ENCODE measurements at places on chromosomes 12 and 14.

GRCh38 chr14:54804538-54805041, 98.0 kb downstream of the GCH1 start:
- DNase-seq: no peak

DNA sequence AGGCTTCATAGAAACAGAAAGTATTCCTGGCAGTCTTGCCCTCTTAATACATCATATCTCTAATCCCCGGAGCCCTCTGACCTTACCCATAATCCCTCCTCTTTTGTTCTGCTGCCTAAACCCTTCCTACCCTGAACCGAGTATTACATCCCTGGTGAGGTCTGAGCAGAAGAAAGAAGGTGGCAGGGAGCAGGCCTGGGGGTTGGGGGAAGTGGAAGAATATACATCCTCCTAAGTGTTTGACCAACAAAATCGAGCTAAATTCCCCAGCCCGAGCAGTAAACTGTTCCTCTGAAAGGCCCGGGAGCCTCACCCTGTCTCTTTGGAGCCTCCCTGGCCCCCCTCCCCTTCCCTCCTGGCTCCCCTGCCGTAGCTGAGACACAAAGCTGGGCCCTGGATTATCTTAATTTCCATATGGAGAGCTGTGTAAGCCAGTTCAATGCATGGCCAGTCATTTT, 192.6 kb upstream of the LHX5 start:
- DNase-seq: no peak

DNA sequence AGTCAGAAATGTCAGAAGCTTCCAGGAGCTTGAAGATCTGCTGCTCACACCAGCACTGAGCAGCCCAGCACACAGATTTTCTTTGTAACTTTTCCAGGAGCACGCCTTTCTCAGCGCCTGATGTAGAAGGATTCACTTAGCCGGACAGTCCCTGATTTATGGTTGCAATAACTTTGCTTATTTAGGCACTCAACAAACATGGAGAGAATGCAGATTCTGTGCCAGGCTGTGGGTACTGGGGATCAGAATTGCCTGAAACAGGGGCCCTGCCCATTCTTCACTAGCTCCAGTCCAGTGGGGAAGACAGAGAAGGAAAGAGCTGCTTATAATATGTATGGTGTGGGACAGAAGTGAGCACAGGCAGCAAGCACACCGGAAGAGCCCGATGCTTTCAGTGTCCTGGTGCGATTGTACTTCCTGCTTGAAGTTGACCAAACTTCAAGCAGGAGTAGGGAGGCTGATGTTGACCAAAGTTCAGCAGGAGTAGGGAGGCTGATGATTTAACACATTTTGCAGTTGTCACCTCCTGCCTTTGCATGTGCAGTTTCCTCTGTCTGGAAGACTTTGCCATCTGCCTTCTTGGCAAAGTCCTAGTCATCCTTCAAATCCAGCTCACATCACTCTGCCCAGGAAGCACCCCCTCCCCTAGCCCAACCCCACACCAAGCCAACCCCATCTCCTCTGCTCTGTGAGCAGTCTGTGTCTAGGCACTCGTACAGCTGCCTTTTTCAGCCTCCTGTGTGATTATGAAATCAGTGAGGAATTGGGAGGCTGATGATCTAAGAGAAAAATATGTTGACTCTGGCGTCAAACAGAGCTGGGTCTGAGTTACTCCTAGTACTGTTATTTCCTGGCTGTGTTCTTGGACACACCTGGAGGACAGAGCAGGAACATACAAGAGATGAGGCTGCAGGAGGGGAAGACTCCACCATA, 12.0 kb upstream of the PRIMA1 start:
- DNase-seq: no peak

DNA sequence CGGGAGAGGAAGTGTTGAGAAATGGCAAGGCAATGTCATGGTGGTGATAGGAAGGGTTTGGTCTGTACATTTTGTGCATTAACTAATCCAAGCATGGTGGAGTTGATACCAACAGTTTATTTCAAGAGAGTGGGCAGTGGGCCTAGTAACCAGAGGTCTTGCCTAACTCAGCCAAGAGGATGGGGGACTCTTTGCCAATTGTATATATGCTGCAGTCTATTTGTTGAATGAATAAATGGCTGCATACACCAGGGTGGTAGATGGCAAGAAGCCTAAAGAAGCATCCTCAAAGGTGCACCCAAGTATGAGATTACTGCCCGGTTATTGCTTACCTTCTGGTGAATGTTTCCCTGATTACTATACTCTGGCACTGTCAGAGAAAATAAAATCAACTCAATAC, 295.9 kb downstream of the ITPR2 start:
- no peak for DNase-seq

GRCh38 chr14:56630707-56631106, 51.1 kb downstream of the TMEM260 start:
- no peak for DNase-seq

GRCh38 chr14:93643676-93644075, 144.6 kb downstream of the PRIMA1 start:
- DNase-seq: no peak

- no peak for DNase-seq
Measured at GRCh38 chr12:112792301-112792700, 753 bp downstream of the RPH3A start.

DNA sequence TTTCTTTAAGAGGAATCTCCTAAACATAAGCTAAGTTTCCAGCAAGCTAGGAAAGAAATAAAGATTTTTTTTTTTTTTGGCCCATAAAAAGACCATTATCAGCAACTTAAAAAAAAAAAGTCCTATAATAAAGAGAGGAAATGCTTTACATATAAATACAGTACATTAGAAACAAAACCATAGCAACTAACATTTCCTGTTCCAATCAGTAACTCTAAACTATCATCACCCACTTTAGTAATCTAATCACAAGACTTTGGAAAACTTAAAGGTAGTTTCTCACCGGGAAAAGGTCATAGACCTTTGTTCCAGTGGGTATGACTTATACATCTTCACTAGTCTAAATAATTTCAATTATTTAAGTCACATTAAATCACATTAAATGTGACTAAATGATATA, 11.1 kb downstream of the SPTSSA start:
- no peak for DNase-seq

DNA sequence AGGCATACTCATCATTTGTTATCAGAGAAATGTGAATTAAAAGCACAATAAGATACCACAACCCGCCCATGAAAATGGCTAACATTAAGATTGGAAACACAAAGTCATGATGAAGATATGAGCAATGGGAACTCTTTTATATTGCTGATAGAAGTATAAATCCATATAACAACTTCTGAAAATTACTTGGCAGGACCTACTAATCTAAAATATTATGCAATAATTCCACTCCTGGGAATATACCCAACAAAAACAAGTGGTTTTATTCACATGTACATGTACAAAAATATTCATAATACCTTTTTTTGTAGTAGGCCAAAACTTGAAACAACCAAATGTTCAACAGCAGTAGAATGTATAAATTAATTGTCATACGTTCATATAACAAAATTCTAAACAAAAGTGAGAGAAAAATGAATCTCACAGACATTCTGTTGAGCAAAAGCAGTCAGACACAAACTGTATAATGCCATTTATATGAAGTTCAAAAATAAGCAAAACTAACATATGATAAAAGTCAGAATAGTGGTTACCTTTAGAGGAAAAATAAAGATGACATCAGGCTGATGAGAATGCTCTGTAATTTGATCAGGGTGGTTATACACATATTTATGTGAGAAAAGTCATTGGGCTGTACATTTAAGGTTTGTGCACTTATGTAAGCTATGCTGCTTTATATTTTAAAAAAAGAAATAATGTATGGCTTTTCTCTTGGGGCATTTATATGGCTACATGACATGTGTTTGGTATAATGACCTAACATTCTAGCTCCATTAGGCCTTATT, 309.2 kb upstream of the KITLG start:
- no peak for DNase-seq

DNA sequence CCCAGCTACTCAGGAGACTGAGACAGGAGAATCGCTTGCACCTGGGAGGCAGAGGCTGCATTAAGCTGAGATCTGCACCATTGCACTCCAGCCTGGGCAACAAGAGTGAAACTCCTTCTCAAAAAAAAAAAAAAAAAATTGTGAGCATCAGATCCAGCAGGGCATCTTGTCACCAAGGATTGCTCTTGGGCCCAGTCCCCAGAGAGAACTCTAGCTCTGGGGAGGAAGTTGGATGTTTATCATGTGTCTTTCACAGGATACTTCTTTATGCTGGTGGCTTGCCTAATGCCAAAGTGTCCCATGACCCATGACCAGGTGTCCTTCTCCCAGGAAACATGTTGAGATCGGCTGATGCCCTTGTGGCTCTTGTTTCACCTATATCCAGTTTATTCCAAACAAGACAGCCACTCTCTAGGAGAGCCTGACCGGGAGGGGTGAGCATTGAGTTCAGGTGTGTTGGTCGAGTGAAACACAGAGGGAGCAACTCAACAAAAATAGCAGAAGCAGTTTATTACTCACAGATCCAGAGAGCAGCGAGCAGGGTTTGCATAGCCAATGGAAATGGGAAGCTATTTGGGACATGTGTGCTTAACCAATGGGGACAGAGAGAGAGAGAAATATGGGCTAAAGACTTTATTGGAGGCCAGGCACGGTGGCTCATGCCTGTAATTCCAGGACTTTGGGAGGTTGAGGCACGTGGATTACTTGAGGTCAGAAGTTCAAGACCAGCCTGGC, 6.6 kb upstream of the TCHP start:
- no peak for DNase-seq

DNA sequence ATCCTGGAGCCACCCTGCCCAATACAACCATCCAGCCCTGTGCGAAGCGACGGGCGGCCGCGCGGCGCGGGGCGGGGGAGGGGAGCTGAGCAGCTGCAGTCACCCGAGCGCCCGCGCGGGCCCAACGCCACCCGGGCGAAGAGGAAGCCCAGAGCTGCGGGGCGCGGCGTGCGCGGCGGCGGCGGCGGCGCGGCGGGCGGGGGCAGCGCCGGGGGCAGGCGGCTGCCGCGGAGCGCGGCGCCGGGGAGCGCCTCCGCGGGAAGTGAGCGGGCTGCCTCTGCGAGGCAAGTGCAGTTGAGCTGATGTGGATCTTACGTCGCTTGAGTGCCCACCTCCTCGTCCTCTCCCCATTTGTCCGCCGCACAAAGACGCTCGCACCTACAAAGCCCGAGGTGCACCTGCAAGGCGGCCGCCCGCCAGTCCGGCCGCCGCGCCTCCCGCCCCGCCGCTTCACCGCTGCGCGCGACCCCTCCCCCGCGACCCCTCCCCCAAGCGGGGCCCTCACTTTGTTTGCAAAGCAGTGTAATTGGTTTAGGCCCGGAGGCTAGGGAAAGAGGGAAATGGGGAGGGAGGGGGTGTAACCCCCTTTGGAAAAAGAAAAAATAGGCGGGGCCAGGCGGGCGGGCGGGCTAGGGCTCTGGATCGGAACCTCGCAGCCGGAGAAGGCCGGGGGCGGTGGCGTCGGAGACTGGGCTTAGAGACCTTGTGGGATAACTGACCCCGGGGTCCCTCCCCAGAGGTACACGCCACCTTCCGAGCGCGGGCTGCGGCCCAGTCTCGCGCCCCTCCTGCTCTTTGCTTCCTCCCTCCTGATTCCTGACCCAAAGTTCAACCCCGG, at the start of the genes FOXA1 and TTC6:
TSS of gene FOXA1 (minus strand) at position 279 of the 838 bp plus-strand sequence. CDS start at position 2, 277 bp downstream.
TSS of gene TTC6 (plus strand) at position 659 of the 838 bp plus-strand sequence. CDS start 26,436 bp downstream, outside the sequence.
- no peak for DNase-seq

GRCh38 chr12:108321688-108322087, 17.4 kb downstream of the CMKLR1 start:
- no peak for DNase-seq

GRCh38 chr14:80577599-80577998, 363.9 kb downstream of the CEP128 start:
- DNase-seq: no peak

DNA sequence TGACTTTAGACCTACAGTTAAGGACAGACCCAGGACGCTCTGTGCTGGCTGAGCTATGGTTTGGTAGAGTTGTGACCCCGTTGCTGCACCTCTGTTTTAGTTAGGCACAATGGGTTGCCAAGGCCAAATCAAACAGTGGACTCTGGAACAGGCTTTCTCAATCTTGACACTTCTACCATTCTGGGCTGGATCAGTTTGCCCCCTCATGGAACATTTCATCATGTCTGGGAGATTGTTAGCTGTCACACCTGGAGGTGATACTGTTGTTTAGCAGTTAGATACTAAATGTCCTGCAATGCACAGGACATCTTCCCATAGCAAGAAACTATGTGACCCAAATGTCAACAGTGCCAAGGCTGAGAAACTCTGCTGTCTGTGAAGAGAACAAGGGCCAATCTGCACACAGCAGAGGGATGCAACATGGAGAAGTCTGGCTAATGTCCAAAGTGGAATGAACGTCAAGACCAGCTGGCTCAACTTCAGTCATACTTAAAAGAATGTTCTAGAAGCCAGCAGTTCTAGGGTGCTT, 65.6 kb upstream of the DICER1 start:
- DNase-seq: no peak

- DNase-seq: no peak
Measured at GRCh38 chr14:51707327-51707726, 55.6 kb downstream of the FRMD6 start.

GRCh38 chr14:87874676-87875075, 118.3 kb downstream of the GALC start:
- DNase-seq: no peak

DNA sequence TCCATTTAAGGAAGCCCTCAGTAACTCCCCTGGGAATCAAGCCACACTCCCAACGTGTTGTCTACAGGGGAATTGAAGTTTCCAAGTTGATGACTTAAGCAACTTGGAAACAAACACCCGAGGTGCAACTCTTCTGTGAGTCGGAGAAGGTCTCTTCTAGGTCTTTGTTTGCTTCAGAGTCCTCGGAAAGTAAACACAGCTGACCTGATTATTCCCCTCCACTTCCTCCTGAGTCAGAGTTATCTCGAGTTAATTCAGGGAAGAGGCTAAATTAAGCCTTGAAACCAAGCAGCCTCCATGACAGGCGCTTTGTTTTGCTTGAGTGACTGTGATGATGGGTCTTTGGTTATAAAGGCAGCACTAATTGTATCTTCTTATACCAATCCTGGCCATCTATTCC, 41.8 kb downstream of the TUNAR start:
- DNase-seq: no peak

- no peak for DNase-seq
Measured at GRCh38 chr12:118741194-118741593, 240.1 kb upstream of the SRRM4 start.

- no peak for DNase-seq
Measured at GRCh38 chr14:64760916-64761315, 56.7 kb downstream of the PLEKHG3 start.

DNA sequence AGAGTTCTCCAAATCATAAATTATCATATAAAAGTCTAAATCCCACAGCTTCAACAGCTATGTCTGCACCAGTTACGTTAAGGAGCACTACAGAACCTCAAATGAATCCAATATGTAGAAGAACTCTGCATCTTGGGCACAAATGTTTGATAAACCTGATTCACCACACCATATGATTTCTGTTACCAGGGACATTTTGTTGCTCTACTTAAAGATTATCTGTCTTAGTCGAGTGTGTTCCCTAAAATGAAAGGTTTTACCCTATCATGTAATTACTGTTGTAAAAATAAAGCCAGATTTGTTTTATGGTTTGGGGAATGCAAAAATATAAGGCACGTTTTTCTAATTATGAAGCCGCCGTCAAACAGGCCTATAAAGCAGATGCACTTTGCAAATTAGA, 363.1 kb downstream of the EGLN3 start:
- no peak for DNase-seq
